ENCODE measurements at places on chromosomes 5 and 9. TPM values are rescaled to one million over a fixed set of nuclear protein-coding genes. Genes with fewer than 3 reads are reported as not detected.

The JADE2 gene
- 24.4 TPM for total RNA-seq

The TMEM38B gene
- 17.2 TPM for total RNA-seq

The HAVCR1 gene
- total RNA-seq: 0.46 TPM

The GARIN3 gene
- total RNA-seq: not detected

The SCGB3A2 gene
- total RNA-seq: 4,264 TPM

The NDFIP1 gene
- 66.8 TPM for total RNA-seq

The TSTD2 gene
- total RNA-seq: 26.6 TPM

The IL3 gene
- not detected for total RNA-seq

The TMEM232 gene
- 28.3 TPM for total RNA-seq

The OR13D1 gene
- not detected for total RNA-seq

The HSD17B3 gene
- not detected for total RNA-seq

DNA sequence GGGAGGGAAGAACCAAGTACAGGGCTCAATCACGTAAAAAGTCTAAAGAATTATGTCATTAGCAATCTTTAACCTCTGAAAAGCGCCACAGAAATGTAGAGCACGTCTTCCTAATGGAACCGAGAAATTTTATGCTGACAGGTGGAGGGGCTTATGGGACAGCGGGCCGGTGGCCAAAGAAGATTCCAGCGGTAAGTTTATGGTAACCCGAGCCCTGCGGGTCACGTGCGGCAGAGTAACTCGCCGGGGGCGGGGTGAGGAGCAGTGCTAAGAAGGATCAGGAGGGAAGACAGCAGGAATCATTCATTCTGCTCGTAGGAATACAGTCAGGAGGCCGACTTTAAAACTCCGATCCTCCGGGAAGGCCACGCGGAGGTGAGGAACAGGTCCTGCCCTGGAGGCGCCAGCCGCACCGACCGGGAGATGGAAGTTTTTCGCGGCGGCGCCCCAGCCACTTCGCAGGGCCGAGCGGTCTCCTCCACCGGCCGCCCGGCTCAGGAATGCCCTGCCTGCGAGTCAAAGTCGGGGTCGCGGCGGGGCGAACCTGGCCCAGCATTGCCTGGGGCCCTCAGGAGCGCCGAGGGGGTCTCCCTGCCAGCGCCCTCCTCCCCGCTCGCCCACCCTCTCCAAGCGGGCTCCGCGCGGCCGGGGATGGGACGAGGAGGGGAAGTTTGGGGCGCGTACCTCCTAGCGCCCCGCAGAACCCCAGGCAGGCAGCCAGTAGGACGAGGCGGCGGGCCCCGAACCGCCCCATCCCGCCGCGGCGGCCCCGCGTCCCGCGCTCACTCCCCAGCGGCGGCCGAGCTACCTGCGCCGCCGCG, 101.8 kb downstream of the ESM1 start:
- peaks cover 7% of the 10 kb centered on the region for H3K27me3 ChIP-seq
- no peaks in the 10 kb centered on the region for H3K4me1 ChIP-seq
- no peak overlapping the region for H3K27ac ChIP-seq
- H3K36me3 ChIP-seq: no peaks in the 10 kb centered on the region

DNA sequence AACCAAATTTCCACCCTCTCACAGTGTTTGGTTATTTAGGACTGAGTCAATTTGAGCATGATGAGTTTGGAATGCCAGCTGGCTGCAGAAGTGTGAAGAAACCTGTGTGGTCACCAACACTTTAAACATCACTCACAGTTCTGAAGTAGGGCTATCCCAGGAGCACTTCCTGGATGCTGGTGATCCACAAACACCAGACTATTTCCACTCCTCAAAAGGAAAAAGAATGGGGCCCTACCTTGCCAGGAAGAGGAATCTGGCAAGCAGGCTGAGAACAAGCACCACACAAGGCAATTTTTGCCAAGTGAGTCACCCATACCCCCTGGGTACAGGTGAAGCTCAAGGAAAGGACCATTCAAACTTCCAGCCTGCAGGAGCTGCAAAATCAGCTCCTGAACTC, 294.2 kb upstream of the PTGER4 start:
- no peaks in the 10 kb centered on the region for H3K4me1 ChIP-seq
- H3K27me3 ChIP-seq: no peaks in the 10 kb centered on the region
- H3K27ac ChIP-seq: peak overlapping the region; percentile 27
- no peaks in the 10 kb centered on the region for H3K36me3 ChIP-seq

GRCh38 chr5:140318792-140319191, 15.9 kb upstream of the PFDN1 start:
- H3K4me1 ChIP-seq: peaks cover 14% of the 10 kb centered on the region
- H3K36me3 ChIP-seq: no peaks in the 10 kb centered on the region
- no peak overlapping the region for H3K4me3 ChIP-seq
- DNase-seq: no peak

GRCh38 chr5:68392617-68393016, 177.1 kb downstream of the PIK3R1 start:
- H3K4me1 ChIP-seq: no peaks in the 10 kb centered on the region
- H3K4me3 ChIP-seq: no peak overlapping the region
- no peaks in the 10 kb centered on the region for H3K27me3 ChIP-seq
- no peak for DNase-seq

GRCh38 chr5:107456281-107456715, 214.4 kb downstream of the EFNA5 start:
- H3K27ac ChIP-seq: no peak overlapping the region
- H3K27me3 ChIP-seq: no peaks in the 10 kb centered on the region
- H3K4me1 ChIP-seq: peaks cover 11% of the 10 kb centered on the region
- no peak overlapping the region for H3K4me3 ChIP-seq

DNA sequence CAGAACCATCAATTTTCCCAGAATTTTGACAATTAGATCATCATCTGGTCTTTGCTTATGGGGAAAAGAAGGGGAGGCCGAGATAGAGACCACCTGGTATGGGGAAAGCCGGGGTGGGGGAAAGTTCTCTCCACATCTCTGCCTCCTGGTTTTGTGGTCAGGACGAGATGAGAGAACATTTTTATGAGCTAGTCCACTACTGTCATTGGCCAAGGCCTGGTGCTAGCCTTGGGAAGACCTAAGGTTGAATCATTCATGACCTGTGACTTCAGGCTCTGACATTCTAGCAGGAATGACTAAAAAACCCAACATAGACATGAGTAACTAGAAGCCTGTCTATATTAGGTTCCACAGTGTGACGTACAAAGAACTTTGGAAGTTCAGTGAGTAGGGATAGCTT, 135.2 kb downstream of the PTTG1 start:
- no peaks in the 10 kb centered on the region for H3K36me3 ChIP-seq
- no peak for DNase-seq
- H3K4me3 ChIP-seq: no peak overlapping the region
- no peaks in the 10 kb centered on the region for H3K27me3 ChIP-seq
- H3K27ac ChIP-seq: no peak overlapping the region

GRCh38 chr5:55855509-55855908, 4.4 kb downstream of the IL31RA start:
- H3K4me3 ChIP-seq: no peak overlapping the region
- no peaks in the 10 kb centered on the region for H3K4me1 ChIP-seq
- DNase-seq: no peak
- no peaks in the 10 kb centered on the region for H3K27me3 ChIP-seq
- no peak overlapping the region for H3K27ac ChIP-seq
- H3K36me3 ChIP-seq: no peaks in the 10 kb centered on the region

DNA sequence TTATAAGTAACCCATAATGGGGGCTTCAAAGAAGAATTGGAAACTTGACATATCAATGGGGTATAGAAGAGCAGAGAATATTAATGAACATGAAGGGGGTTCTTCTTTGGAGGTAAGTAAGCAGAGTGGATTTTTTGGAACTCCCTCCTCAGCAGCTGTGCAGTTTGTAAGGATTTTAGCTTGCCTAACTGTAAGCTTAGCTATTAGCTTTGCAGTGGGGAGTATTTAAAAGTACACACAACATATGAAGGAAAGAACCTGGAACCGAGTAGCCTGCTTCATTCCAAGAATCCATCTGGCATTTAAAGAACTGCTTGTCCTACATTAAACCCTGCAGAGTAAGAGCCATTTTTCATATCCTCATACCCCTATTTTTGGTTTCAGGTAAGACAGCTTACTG, 2.2 kb upstream of the PBX3 start:
- peak; percentile 39 for DNase-seq
- H3K36me3 ChIP-seq: no peaks in the 10 kb centered on the region
- no peak overlapping the region for H3K4me3 ChIP-seq
- H3K4me1 ChIP-seq: peaks cover 23% of the 10 kb centered on the region
- no peaks in the 10 kb centered on the region for H3K27me3 ChIP-seq
- H3K27ac ChIP-seq: no peak overlapping the region

GRCh38 chr5:38370358-38371100, 112.2 kb downstream of the EGFLAM start:
- H3K4me1 ChIP-seq: no peaks in the 10 kb centered on the region
- H3K4me3 ChIP-seq: no peak overlapping the region
- no peaks in the 10 kb centered on the region for H3K36me3 ChIP-seq
- H3K27ac ChIP-seq: no peak overlapping the region

- H3K4me1 ChIP-seq: peaks cover 7% of the 10 kb centered on the region
- H3K27me3 ChIP-seq: no peaks in the 10 kb centered on the region
- no peaks in the 10 kb centered on the region for H3K36me3 ChIP-seq
- no peak overlapping the region for H3K27ac ChIP-seq
- peak; percentile 86 for DNase-seq
- H3K4me3 ChIP-seq: no peak overlapping the region
Measured at GRCh38 chr5:144510845-144511579, 340.3 kb downstream of the KCTD16 start.

DNA sequence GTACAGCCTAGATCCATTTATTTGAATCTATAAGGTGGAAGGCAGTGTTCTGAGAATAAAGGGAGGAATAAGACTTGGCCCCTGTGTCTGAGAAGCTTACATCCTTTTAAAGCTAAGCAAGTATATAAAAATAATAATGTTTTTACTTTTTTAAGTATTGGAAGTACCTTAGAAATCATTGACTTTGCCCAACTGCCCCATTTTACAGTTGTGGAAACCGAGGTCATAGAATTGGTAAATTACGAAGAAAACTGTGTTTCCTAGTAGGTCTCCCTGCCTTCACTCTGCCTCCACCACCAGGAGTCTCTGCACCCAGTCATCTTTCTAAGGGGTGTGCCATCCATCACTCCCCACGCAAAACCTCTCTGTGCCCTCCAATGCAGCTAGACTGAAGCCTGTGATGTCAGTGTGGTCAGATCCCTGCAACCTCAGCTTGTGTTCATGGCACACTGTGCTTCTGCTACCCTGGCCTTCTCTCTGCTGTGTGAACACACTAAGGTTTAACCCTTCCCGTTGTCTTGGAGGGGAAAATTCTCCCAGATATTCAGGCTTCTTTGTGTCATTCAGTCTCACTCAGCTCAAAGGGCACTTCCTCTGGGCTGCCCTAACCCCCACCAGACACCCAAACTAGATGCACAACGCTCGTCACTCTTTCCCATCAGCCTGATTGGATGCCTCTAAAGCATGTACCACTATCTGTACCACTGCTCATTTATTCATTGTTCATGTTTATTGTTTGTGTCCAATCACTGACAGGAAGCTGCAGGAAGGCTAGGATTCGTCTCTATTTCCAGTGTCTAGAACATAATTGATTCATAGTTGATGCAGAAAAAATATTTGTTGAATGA, 18.2 kb downstream of the ADRB2 start:
- no peak overlapping the region for H3K27ac ChIP-seq
- no peak for DNase-seq
- no peaks in the 10 kb centered on the region for H3K36me3 ChIP-seq
- H3K4me1 ChIP-seq: no peaks in the 10 kb centered on the region
- no peaks in the 10 kb centered on the region for H3K27me3 ChIP-seq
- H3K4me3 ChIP-seq: no peak overlapping the region

DNA sequence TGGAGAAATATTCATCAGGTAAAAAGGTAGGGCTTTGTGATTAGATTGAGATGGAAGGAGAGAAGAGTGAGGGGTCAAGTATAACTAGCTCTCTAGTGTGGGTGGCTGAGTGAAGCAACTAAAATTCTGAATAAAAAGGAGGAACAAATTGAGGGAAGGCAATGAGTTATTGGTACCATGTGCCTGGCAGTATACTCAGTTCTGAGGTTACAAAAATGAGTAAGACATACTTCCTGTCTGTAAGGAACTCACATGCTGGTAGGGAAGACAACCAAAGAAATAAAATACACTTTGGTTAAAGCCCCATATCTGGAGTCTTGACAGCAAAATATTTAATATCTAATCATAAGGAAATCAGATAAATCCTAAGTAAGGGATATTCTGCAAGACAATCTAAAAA, 476.8 kb upstream of the C9orf72 start:
- no peaks in the 10 kb centered on the region for H3K27me3 ChIP-seq
- no peaks in the 10 kb centered on the region for H3K36me3 ChIP-seq
- no peaks in the 10 kb centered on the region for H3K4me1 ChIP-seq
- H3K27ac ChIP-seq: no peak overlapping the region
- H3K4me3 ChIP-seq: no peak overlapping the region
- DNase-seq: no peak

- no peak for DNase-seq
- no peaks in the 10 kb centered on the region for H3K27me3 ChIP-seq
- no peak overlapping the region for H3K27ac ChIP-seq
- H3K4me1 ChIP-seq: no peaks in the 10 kb centered on the region
- H3K36me3 ChIP-seq: no peaks in the 10 kb centered on the region
- H3K4me3 ChIP-seq: no peak overlapping the region
Measured at GRCh38 chr5:153744751-153745150, 254.3 kb downstream of the GRIA1 start.

DNA sequence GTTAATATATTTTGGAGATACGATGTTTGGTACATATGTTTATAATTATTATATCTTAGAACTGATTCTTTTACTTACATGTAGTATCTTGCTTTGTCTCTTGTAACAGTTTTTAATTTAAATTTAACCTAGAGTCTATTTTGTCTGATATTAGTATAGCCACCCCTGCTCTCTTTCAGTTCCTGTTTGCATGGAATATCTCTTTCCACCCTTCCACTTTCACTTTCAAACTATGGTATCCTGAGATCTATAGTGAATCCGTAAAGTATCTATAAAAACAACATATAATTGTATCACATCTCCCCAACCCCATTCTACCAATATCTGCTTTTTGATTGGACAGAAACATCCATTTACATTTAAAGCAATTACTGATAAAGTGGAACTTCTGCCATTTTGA, 7.2 kb downstream of the IRGM start:
- no peaks in the 10 kb centered on the region for H3K27me3 ChIP-seq
- no peak for DNase-seq
- no peaks in the 10 kb centered on the region for H3K36me3 ChIP-seq
- H3K27ac ChIP-seq: no peak overlapping the region

- H3K4me1 ChIP-seq: no peaks in the 10 kb centered on the region
- no peak overlapping the region for H3K27ac ChIP-seq
- no peak overlapping the region for H3K4me3 ChIP-seq
- H3K27me3 ChIP-seq: no peaks in the 10 kb centered on the region
- peak; percentile 27 for DNase-seq
Measured at GRCh38 chr5:68994645-68995044, 99.2 kb upstream of the SLC30A5 start.

- H3K4me3 ChIP-seq: no peak overlapping the region
- H3K4me1 ChIP-seq: no peaks in the 10 kb centered on the region
- H3K27ac ChIP-seq: no peak overlapping the region
- DNase-seq: no peak
- H3K27me3 ChIP-seq: no peaks in the 10 kb centered on the region
- no peaks in the 10 kb centered on the region for H3K36me3 ChIP-seq
Measured at GRCh38 chr5:37962389-37962788, 122.5 kb upstream of the GDNF start.

- H3K27ac ChIP-seq: no peak overlapping the region
- no peaks in the 10 kb centered on the region for H3K27me3 ChIP-seq
Measured at GRCh38 chr9:1332156-1332555, 282.0 kb downstream of the DMRT2 start.
